ENCODE measurements at places on chromosomes 7 and 10.

GRCh38 chr7:49878089-49878488 is 104.7 kb downstream of the VWC2 start:
- no peak for DNase-seq

GRCh38 chr10:944034-944831 is 12.7 kb upstream of the LARP4B start:
- DNase-seq, result peak; percentile 37

- DNase-seq, result no peak
These were observed 38.5 kb downstream of the C1GALT1 start for GRCh38 chr7:7220821-7221220.

- no peak for DNase-seq
These were observed 76.8 kb upstream of the LRRN3 start for GRCh38 chr7:111014079-111014478.

GRCh38 chr10:17409170-17409733 is 45.1 kb downstream of the ST8SIA6 start:
- DNase-seq, result no peak

DNA sequence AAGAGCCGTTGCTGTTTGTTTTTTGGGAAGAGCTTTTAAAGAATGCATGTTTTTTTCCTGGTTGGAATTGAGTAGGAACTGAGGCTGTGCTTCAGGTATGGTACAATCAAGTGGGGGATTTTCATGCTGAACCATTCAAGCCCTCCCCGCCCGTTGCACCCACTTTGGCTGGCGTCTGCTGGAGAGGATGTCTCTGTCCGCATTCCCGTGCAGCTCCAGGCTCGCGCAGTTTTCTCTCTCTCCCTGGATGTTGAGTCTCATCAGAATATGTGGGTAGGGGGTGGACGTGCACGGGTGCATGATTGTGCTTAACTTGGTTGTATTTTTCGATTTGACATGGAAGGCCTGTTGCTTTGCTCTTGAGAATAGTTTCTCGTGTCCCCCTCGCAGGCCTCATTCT is 31.6 kb downstream of the PFKFB3 start:
- DNase-seq, result no peak

DNA sequence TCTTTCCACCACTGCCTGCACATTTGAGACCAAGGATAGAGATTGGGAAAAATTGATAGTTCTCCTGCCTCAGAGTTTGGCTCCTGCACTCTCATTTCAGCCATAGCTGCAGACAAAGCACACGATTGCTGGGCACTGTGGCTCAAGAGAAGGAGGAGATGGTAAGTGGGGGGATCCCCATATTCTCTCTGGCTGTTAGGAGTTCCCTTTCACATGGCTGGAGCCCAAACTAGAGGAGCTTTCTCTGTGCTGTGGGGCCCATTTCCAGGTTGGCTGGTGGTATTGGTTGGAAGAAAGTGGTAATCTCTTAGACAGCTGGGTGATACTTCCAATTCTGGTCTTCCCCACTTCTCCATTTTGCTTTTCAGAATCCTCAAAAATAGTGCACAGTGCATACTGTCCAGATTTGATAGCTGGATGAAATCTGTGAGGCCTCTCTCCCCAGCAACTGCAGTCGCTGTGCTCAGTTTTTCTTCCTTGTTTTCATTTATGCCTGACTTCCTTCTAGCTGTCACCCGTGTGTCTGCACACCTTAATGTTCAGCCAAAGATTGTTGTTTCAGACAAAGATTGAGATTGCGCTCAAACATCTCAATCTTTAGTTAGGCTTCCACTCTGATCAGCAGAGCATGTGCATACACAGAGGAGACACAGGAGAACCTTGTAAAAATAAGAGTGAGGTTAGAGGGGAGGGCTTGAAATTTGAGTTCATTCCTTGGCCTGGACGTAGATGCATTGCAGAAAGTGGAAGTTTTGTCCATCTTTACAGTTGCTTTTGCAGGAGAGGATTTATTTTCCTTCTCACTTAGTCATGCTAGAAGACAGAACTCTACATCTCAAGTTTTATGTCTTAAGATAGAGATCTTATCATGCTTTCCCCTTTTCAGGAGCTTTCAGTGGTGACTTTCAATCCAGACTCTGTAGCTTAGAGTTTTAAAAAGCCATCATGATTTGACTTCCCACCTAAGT is 28.6 kb downstream of the RABGEF1 start:
- DNase-seq, result no peak

DNA sequence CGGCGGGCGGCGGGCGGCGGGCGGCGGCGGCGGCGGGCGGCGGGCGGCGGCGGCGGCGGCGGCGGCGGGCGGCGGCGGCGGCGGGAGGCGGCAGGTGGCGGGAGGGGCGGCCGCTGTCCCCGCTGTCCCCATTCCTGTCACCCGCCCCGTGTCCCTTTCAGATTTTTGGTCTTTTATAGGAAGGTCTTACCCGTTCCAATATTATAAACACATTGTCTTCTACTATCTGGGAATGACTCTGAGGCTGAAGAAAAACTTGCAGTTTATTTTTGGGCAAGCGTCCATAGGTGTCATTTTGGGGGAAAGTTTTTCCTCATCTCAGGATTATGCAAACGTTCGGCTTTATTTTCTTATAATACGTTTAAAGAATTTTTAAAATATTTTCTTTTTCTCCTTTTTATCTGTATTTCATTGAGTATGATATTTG is 578 bp downstream of the ZNF713 start:
- peak; percentile 45 for DNase-seq

- no peak for DNase-seq
These were observed 81.1 kb upstream of the GTF2IRD1 start for GRCh38 chr7:74372511-74373111.

- no peak for DNase-seq
These were observed 61.8 kb upstream of the LRRC18 start for GRCh38 chr10:49001402-49001801.

DNA sequence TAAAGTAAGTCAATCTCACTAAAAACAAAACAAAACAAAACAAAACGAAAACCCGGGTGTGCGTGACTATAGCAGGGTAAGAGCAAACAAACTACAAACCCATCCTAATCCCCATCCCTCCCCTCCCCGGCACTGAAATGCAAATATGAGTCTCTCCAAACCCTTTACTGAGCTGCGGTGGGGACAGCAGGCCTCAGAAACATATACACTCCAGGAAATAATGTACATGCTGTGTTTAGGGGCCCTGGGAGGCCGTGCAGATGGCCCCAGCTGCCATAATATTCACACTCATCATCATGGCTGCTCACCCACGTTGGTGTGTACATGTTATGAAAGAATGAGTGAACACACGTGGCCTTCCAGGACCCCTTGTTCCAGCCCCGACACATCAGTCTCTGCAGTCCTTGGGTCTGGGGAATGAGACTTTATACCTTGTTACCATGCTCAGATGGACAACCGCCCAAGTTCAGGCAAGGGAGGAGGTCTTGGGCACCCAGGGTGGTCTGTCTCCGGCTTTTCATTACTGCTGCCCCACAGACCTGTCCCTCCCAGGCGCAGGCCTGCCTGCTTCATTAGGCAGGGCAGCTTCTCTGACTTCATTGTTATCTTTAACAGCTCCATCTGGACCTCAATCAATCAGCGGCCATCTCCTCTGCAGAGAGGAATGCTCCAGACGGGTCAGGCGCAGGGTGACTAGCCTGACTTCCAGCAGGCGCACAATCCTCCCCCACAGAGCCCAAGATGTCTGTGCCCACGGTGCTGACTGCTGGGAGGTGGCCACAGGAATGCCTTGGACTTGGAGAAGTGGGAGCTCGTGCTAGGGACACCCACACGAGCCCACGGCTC is 20.6 kb downstream of the HSPA12A start:
- no peak for DNase-seq

DNA sequence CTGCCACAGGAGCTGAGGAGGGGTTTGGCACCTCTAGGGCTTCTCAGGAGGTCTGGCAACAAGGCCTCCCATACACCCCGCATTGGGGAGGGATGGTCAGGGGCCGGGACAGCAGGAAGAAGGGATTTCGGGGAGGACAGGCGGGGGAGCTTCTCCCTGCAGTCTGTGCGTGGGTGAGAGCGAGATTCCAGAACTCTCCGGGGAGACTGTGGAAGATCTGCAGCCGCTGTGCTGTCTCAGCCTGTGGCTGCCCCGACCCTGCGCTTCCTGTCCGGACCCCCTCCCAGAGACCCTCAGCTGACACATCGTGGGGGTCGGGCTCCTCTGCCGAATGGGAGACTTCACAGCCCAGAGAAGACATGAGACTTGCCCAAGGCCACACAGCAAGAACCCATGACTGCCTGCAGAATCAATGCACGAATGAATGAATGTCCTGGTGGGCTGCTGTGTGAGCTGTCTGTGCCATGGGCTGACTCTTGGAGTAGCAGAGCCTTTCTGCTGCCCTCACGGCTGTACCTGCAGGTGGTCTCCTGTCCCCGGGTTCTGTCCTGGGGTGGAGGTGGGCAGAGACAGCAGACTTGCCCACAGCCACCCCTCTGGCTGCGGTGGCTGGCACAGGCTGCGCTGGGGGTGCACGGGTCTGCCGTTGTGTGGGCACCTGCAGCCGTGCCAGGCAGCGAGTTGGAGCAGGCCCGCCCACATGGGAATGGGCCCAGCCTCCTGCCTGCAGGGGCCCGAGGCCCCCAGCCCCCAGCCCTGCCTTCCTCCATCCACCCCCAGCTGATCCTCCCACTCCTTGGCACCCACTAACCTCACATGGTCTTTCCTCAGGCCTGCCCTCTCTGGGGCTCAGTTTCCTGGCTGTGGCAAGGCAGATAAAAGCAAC is 16.3 kb upstream of the LFNG start:
- no peak for DNase-seq

GRCh38 chr10:121792198-121792597 is 135.6 kb downstream of the ATE1 start:
- no peak for DNase-seq

DNA sequence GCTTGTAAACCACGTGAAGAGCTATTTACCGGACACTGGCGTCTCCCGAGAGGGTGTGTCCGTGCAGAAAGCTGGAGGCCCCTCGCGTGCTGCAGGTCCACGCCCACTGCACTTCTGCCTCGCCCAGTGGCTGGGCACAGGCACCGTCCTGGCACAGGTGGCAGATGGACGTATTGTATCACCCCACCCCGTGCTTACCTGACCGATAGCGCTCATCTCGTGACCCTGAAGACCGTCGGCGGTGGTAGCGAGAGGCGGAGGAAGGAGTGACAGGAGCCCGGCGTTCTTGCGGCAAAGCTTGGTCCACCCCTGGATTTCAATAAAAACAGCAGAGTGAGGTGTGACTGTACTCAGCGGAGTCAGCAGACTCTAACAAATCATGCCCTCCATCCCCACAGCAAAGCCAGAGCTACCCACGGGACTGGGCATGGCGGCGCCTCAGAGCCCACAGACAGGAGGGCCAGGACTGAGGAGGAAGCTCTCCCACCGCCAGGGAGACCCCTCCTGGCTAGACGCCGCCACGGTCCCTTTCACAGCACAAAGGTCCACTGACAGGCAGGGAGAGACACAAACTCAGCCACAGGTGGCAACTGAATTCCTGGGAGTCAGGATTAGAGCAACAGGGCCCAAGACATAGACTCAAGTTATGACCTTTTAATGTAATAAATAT is 217.1 kb downstream of the DIP2C start:
- DNase-seq, result no peak

GRCh38 chr7:107828540-107828939 is 25.5 kb upstream of the SLC26A3 start:
- no peak for DNase-seq

- DNase-seq, result no peak
These were observed 29.8 kb upstream of the VCL start for GRCh38 chr10:73968098-73968521.

GRCh38 chr7:20459419-20459818 is 128.7 kb downstream of the ITGB8 start:
- no peak for DNase-seq

GRCh38 chr7:105493196-105493922 is 28.7 kb downstream of the PUS7 start:
- no peak for DNase-seq

DNA sequence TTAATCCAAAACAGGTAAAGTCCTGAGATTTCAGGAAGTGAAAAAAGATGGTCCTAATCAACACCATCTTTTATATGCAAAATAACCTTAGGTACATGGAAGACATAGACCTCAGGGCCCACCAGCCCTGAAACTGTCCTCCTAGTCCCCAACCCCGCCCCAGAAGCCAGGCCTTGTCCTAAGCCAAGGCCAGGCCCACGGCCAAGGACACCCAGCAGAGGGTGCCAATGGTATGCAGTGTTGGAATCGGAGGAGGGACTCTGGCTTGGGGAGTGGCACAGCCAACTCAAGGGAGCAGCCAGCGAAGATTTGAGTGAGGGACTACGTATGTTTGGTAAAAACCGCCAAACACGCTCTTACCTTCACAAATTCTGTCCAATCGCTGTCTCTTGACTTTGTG is 96.7 kb downstream of the ZRANB1 start:
- DNase-seq, result no peak

DNA sequence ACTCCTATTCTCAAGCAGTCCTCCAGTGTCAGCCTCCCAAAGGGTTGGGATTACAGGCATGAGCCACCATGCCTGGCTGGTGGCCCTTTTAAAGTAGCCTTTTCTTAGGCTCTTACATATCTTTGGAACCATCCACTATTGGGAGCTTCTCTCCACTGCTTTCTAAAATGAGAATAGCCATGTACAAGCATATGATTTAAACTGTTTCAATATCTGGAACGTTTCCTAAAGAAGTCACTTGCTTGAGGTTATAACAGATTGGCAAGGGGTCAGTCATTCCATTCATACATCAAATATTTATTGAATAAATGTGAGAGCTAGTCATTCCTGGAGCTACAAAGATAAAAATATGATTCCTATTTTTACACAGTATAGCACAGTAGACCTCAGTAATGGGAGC is 97.4 kb upstream of the LRGUK start:
- DNase-seq, result no peak

DNA sequence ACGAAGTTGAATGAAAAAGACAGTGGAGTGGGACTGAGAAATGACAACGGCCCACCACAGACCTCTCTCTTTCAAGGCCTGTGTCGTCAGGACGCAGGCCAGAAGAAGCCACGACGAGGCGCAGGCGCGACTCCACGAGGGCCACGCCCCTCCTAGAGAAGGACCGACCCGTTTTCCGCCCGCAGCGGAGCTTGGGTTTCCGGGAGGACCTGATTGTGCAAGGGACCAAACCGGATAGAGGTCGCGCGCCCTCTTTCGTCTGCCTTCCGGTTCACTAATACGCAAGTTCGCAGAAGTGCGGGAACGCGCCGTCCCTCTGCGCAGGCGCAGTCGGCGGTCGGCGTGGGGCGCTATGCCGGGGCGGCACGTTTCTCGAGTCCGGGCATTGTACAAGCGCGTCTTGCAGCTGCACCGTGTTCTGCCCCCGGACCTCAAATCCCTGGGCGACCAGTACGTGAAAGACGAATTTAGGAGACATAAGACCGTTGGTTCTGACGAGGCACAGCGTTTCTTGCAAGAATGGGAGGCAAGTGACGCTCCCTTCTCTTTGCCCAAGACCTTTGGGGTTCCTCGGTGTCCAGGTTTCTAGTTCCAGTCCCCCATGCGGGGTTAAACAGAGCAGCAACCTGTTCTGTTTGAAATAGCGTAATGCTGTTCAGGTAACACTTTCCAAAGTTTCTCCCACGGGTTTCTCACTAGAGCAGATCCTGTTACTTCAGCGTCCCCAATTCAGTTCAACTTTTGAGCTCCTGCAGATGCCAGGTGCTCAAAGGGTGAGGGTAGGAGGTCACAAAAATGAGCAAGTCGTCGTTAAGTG is at the start of gene SDHAF3:
Gene SDHAF3 (plus strand): TSS at position 327 of the 817 bp plus-strand sequence. CDS start 26 bp downstream, at position 353.
- peak; percentile 91 for DNase-seq

- DNase-seq, result no peak
These were observed 9.5 kb downstream of the PPA1 start for GRCh38 chr10:70223728-70224127.

GRCh38 chr7:88306590-88307048 is at the start of gene STEAP4:
TSS of gene STEAP4 (minus strand) at chr7:88306894. CDS start at chr7:88284269, 22,625 bp downstream.
- peak; percentile 1 for DNase-seq

Data from NCI-H510A treated with DMSO at 0.1 percent for 48 hours (cell line).